ENCODE measurements at places on chromosomes 12 and 14. TPM values are rescaled to one million over a fixed set of nuclear protein-coding genes. Genes with fewer than 3 reads are reported as not detected.

Gene NRIP2
- not detected for total RNA-seq

DNA sequence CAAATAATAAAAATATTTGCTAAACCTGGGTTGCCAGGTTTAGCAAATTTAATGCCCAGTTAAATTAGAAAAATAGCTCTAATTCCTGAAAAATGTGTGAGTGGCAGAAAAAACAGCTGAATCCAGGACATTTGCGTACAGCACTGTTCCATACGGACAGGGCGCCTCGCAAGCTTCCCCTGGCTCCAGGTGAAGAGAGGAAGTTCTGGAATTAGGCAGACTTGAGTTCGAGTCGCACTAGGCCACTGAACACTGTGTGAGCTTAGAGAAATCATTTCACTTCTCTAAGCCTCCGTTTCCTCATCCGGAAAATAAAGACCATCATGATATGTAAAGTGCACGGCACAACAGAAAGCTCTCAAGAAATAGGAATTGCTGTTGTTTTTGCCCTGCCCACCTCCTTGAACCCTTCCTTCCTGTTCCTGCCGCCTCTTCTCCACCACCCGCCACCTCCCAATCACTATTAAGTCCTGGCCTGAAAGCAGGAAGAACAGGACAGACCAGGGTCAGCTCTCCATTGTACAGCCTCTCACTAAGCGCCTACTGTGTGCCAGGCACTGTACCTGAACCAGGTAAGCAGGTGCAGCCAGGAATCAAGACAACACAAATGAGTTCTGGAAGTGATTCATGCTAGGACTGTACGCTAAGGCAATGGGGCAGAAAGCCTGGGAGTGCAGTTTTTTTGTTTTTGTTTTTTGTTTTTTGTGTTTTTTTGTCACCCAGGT is 763 bp upstream of the PHETA1 start:
- H3K27me3 ChIP-seq: peaks cover 3% of the 10 kb centered on the region
- no peaks in the 10 kb centered on the region for H3K36me3 ChIP-seq
- DNase-seq: no peak
- peaks cover 30% of the 10 kb centered on the region for H3K4me1 ChIP-seq
- peak overlapping the region; percentile 88 for H3K4me3 ChIP-seq

DNA sequence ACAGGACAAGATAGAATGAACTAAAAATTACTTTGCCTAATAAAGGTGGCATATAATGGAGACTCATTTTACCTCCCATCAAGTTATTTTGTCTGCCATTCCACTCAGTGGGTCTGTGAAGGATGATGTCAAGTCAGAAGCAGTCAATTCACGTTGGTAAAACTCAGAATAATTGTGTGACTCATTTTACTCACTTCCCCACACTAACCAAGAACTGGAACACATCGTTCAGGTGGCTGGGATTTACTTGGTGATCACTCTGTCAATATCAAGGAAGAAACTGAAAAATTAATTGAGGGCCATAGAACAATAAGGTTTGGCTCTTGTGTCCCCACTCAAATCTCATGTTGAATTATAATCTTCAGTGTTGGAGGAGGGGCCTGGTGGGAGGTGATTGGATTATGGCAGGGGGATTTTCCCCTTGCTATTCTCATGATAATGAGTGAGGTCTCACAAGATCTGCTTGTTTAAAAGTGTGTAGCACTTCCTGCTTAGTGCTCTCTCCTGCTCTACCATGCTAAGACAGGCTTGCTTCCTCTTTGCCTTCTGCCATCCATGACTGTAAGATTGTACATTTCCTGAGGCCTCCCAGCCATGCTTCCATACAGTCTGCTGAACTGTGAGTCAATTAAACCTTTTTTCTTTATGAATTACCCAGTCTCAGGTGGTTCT is 35.7 kb upstream of the GTF2A1 start:
- no peak overlapping the region for H3K27ac ChIP-seq
- H3K4me1 ChIP-seq: peaks cover 8% of the 10 kb centered on the region
- DNase-seq: no peak
- no peaks in the 10 kb centered on the region for H3K36me3 ChIP-seq
- H3K4me3 ChIP-seq: no peak overlapping the region
- peaks cover 12% of the 10 kb centered on the region for H3K27me3 ChIP-seq

Gene FZD10
- total RNA-seq: not detected

DNA sequence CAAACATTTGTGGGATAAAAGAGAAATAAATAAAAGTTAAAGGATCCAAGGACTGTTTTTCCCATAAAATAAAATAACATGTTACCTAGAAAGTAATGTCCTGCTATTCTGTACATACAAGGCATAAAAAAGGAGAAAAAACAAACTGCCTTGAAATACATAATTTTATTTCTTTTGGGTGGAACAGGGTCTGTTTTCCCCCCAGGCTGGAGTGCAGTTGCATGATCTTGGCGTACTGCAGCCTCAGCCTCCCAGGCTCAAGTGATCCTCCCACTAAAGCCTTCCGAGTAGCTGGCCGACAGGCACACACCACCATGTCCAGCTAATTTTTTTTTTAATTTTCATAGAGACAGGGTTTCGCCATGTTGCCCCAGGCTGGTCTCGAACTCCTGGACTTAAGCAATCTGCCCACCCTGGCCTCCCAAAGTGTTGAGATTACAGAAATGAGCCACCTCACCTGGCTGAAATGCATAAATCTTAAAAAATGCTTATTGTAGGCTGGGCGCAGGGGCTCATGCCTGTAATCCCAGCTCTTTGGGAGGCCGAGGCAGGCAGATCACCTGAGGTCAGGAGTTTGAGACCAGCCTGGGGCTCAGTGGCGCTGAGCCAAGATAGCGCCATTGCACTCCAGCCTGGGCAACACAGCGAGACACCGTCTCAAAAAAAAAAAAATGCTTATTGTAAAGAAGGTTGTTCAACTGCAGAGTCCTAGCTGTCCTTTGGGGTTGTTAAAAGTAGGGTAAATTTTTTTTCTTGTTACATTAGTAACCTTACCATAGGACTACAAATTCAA is 4.1 kb upstream of the TUBA1C start:
- no peak overlapping the region for H3K27ac ChIP-seq
- no peak for DNase-seq
- H3K4me1 ChIP-seq: peaks cover 12% of the 10 kb centered on the region
- no peaks in the 10 kb centered on the region for H3K27me3 ChIP-seq
- H3K4me3 ChIP-seq: no peak overlapping the region
